ENCODE measurements at places on chromosomes 12 and 14.

DNA sequence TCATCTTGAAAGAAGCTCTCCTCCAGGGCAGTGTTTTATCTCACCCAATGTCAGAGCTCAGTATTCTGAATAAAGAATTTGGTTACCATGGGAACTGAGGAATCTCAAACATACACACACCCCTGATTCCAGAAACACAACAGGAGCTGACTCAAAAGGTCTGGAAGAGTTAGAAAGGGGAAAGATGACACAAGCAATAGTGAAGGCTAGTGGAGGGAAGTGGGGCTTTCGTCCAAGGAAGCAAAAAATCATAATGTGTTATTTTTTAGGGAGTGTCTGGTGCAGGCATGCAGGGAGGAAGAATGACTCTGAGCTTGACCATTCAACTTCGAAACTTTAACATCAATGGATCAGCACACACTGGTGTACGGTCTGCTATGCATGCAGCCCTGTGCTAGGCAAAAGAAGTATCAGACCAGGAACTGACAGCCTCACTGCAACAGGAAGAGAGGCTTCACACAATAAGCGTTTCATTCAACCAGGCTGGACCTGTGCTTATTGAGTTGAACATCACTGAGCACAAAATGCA is 20.3 kb downstream of the HEBP1 start:
- no peak for DNase-seq

GRCh38 chr14:101912841-101913240 is 51.5 kb upstream of the DYNC1H1 start:
- DNase-seq: no peak

DNA sequence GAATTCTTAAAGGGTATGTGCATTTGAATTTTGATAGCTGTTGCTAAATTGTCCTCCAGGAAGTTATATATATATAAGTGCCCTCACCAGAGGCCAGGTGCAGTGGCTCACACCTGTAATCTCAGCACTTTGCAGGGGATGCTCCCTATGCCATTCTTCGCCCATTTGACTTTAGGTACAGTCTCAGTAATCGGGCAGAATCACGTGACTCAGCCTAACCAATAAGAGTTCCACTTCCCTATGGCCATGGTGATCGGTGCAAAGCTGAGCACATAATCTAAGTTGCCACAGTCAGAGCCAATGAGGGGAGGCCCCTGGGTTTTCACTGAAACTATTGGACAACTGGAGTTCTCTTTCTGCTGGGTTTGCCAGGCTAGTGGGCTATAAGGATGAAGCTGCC is 274.6 kb upstream of the TBX3 start:
- no peak for DNase-seq

GRCh38 chr12:91772411-91772810 is 373.2 kb downstream of the BTG1 start:
- DNase-seq: no peak

DNA sequence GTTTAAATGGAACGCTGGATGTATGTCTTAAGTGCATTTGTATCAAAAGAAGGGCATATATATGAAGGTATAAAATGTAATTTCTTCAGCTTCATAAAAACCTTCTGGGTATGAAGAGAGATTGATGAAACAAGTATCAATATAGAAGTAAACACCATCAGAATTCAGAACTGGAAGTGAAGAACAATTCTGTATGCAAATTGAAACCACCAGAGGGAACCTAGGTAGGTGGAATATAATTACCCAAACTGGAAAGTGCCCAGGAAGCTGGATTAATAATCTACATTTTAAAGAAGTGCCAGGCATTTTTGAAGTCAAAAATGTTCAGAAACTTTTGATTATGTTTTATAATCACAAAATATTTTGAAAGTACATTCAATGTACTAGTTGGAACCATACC is 336.2 kb upstream of the GARIN6 start:
- no peak for DNase-seq

GRCh38 chr14:78341827-78342389 is 171.7 kb downstream of the NRXN3 start:
- DNase-seq: no peak

- DNase-seq: no peak
Observed at GRCh38 chr12:105352052-105352451, 21.6 kb downstream of the C12orf75 start.

DNA sequence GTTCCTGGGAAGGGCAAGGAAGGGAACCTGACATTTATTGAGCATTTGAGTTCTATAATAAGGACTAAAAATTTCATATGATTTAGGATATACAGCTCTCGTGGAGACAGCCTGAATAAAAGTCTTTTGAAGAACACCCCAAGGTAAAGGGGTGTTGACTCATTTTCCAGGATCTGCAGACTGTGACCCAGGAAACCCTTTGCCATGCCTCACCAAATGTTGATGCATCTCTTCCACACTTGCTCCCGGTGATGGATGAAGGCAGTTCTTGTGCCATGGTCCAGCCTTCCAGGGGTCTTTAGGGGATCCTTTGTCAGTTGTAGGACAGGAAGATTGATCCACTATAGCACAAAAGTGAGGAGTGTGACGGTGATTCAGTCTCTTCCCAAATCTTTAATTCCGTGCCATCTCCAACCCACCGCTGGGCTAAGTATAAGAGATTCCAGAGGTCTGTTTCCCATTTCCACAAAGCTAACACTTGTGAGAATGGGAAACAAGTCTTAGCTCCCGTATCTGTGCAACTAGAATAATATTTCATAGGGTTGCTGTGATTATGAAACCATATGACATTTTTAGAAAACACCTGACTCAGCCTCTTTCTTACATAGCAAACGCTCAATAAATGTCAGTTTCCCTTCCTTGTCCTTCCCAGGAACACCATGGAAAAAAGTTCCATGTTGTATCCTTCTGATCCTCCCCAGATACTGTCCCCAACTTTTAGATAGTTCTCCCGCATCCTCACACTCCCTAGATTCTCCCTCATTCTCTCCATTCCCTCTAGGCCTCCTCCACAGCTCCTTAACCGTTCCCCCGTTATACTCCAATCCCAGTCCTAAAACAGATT is 836 bp downstream of the AAAS start:
- no peak for DNase-seq

GRCh38 chr12:81332054-81332453 is 254.2 kb downstream of the ACSS3 start:
- DNase-seq: no peak

GRCh38 chr12:98741556-98742265 is 96.6 kb downstream of the APAF1 start:
- no peak for DNase-seq

GRCh38 chr12:119980242-119980641 is 8.8 kb upstream of the BICDL1 start:
- no peak for DNase-seq

GRCh38 chr14:99137001-99137700 is 134.8 kb downstream of the BCL11B start:
- DNase-seq: no peak

DNA sequence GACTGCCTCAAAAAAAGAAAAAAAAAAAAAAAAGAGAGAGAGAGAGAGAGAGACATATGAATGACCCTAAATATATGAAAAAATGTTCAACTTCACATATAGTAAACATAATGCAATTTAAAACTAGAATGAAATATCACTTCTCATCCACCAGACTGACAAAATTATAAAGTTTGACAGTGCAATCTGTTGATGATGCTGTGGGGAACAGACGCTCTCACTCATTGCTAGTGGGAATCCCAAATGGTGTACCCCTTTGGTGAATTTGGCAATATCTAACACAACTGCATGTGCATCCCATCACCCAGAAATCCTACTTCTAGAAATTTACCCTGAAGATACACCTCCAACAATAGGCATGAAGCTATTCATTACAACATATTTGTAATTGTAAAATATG is 2.3 kb upstream of the GSG1 start:
- no peak for DNase-seq

- DNase-seq: no peak
Observed at GRCh38 chr14:73729556-73730265, 15.5 kb upstream of the PNMA1 start.

DNA sequence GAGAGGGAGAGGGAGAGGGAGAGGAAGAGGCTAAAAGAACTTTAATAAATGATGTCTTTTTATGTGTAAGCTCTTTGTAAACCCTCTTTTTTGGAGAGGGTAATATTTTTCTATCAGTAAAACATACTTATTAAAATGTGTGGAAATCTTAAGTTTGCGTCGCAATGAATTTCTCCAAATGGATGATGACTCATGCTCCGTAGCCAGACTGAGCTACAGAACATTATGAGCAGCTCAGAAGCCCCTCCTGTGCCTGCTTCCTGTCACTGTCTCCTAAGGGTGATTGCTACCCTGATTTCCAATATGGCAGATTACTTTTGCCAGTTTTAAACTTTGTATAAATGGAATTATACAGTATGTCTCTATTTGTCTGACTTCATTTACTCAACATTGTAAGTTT is 13.0 kb upstream of the PYGL start:
- DNase-seq: no peak

- no peak for DNase-seq
Observed at GRCh38 chr12:55823419-55823818, 5.6 kb downstream of the ORMDL2 start.

DNA sequence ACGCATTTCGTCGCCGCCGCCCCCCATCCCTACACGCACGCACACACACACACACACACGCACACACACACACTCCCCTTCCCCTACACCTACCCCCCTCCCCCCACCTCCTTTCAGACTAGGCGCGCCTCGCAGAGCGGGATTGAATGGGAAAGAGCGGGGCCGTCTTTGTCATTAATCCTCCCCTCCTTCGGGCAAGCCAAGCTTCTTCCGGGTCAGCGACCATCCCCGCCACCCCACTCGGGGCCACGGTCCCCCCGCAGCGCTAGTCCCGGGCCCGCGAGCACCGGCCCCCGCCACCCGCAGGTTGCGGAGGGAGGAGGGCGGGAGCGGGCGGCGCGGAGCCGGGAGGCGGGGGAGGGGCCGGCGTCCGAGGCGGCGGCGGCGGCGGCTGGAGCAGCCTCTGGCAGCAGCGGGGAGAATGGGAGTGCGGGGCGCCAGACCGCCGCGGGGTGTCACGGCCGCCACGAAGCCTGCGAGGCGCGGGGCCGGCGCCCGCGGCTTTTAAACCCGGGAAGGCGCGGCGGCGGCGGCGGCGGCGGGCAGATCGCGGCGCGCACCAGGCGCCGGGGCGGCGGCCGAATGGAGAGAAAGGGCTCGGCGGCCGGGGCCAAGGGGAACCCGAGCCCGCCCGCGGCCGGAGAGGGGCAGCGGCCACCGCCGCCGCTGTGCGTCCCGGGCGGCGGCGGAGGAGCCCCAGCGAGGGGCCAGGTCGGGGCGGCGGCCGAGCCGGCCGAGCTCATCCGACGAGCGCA is at the start of gene TTC9:
Gene TTC9, plus strand, starts transcription at position 369 of the 755 bp plus-strand sequence. Its CDS starts 214 bp downstream, at position 583.
- DNase-seq: no peak

- DNase-seq: no peak
Observed at GRCh38 chr12:105761075-105761474, 377.7 kb downstream of the NUAK1 start.
